MM.1S (cell line): ENCODE measurements at places on chromosomes 4 and X.

DNA sequence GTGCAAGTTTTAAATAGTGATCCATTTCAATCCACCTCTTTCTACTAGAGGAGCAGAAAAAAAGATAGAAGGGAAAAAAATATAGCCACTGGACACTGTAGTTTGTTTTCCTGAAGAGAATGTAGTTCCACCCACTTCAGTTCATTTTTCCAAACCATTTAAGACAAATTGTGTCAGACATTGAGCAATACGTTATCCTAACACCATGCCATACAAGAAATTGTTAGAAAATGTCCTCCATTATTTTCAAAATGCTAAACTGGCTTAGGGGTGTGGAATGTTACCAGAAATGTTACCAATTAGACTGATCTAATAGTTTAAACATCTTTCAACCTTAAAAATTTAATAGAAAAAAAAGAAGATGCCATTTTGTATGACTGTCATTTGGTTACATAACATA lies 48.6 kb upstream of the ETNPPL start:
- no peak for DNase-seq

GRCh38 chr4:124993838-124994237 lies 281.3 kb upstream of the ANKRD50 start:
- DNase-seq, result peak; percentile 31

DNA sequence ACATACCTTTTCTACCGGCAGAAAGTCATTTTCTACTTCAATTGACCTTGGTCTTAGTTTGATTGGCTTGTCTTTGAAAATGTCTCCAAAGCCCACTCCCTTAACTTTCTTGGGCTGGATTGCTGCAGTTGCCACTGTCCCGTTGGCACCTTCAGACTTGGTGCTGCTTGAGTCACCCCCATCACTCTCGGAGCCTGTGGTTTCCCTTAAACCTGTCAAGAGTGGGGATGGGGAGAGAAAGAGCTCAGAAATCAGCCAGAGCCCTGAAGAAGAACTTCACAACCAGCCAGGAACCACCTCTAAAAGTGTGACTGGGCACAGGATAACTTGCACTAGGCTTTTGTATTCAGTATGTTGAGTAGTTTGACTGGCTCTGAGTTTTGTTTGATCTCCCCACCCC lies 168.5 kb upstream of the MAP3K15 start:
- no peak for DNase-seq

- DNase-seq, result no peak
These were observed 533.9 kb upstream of the GRID2 start for GRCh38 chr4:91769912-91770311.

GRCh38 chr4:15964159-15964558 lies 1.2 kb upstream of the FGFBP2 start:
- no peak for DNase-seq

DNA sequence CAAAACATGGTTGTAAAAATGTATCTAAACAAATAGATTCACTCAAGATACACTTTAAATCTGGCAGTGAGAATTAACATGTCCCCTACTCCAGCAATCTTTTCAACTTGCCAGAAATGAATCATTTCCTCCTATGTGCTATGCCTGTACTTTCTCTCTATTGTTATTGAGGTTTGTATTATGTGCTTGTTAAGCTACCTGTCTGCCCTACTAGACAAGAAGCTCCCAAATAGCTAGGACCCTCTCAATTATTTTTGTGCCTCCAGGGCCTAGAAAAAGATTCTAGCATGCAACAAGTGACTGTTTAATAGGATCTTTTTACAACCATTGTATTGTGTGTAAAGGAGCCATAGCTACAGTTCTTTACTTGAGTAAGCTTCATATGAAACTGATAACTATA lies 3.5 kb upstream of the SAP30 start:
- no peak for DNase-seq

- no peak for DNase-seq
These were observed 93.7 kb upstream of the ZNF827 start for GRCh38 chr4:146032234-146032860.

DNA sequence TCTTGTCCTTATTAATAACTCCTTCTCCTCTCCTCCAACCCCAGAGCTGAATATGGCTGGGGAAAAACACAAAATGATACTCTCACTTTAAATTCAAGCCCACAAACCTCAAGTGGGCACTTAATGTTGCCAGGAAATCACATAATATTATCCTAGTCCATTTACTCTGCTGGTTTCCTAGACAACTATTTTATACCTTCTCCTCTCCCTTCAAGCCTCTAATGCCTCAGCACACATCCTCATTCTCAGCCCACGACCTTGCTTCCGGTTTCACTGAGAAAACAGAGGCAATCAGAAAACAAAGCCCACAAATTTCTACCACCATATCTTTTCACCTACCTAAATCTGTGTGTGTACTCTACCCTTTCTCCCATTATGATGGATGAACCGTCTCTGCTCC lies 12.1 kb upstream of the CLCN5 start:
- peak; percentile 12 for DNase-seq

DNA sequence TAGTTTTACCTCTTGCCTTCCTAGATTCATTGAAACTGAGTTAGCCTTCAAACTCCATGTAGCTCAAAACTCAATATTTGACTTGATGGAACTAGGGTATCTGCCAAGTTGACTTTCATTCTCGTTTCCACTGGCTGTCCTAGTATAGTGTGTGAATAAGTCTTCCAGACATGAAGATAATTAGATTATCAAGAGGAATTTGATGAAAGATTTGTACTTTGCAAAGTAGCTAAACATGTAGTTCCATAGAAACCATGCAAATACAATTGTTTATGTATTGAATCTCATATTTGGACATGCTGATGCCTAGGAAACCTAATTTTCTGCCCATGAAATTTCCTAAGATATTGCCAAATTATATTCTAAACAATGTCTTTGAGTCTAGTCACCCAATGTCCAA lies 297.5 kb downstream of the ARHGAP24 start:
- no peak for DNase-seq
